ENCODE measurements at places on chromosomes 16 and 17.

- DNase-seq: no peak
Measured at GRCh38 chr16:58435779-58436178, 43.5 kb downstream of the GINS3 start.

DNA sequence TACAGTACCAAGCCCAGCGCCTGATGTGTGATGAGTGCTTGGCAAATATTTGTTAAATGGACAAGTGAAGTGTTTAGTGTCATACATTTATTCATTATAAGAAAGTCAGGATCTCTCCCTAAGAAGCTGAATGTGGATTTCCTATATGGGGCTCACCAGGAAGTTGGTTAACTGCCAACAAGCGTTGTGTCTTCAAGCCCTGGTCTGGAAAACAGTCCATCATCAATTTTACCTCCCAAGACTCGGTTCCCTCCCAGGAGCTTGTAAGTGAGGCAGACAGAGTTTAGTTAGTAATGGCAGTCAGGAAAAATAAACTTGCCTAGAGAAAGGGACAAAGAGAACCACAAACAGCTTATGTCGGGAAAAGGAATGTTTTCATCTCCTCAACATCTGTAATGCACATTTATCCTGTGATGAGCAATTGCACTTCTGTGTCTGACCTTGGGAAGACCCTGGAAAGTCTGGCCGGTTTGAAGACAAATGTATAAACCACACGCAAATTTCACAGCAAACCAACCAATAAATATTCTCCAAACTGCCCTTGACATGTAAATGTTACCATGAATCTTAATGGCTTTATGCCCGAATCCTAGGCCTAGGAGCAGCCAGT, 28.3 kb downstream of the C16orf95 start:
- DNase-seq: no peak

- no peak for DNase-seq
Measured at GRCh38 chr17:8051831-8052230, 13.0 kb downstream of the ALOX15B start.

GRCh38 chr17:56891751-56892150, 22.1 kb downstream of the TRIM25 start:
- DNase-seq: no peak

- no peak for DNase-seq
Measured at GRCh38 chr16:24132797-24133155, 123.4 kb upstream of the CACNG3 start.
